ENCODE measurements at places on chromosomes 11 and 22.

- no peak for DNase-seq
These were observed 873.8 kb downstream of the BRD1 start for GRCh38 chr22:48953830-48954229.

GRCh38 chr11:103633819-103634590 lies 402.4 kb upstream of the DDI1 start:
- DNase-seq = no peak

DNA sequence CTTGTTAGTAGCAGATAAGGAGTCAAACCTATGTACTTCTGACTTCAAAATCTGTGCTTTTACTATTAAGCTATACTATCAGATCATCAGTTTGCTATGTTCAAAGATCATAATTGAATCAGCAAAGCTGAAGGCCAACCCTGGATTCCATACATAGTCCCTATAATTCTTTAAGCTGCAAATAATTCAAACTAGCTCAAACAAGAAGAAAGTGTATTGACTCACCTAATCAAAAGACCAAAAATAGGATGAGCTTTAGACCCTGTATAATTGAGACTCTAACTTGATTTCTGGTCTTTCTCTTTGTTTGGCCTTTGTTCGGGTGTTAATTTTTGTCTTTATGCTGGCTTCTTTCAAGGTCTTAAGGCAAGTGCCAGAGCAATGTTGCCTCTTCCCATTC lies 213.7 kb downstream of the CWF19L2 start:
- no peak for DNase-seq

DNA sequence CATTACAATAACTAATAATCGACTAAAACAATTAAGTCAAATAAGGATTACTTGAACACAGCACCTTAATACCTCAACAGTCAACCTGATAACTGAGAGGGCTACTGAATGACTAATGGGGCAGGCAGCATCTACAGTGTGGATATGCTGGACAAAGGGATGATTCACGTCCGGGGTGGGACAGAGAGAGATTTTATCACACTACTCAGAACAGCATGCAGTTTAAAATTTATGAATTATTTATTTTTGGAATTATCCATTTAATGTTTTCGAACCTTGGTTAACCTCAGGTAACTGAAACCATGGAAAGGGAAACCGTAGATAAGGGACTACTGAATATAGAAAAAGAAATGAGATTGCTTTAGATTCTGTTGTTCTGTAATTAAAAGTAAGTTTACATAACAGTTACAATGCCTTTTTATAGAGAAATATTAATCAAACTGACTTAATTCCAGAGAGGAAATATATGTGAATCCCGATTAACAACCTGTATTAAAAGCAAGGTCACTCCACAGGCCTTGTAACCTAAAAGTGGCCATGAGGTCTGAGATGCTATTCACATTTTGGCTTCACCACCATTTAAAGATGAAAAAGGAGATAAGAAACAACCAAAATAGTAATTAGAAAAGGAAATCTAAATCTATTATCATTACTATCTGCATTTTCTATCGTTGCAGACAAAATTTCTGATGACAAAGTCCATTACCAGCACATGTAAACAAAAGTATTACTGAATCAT lies 119.0 kb upstream of the TP53AIP1 start:
- peak; percentile 74 for DNase-seq

DNA sequence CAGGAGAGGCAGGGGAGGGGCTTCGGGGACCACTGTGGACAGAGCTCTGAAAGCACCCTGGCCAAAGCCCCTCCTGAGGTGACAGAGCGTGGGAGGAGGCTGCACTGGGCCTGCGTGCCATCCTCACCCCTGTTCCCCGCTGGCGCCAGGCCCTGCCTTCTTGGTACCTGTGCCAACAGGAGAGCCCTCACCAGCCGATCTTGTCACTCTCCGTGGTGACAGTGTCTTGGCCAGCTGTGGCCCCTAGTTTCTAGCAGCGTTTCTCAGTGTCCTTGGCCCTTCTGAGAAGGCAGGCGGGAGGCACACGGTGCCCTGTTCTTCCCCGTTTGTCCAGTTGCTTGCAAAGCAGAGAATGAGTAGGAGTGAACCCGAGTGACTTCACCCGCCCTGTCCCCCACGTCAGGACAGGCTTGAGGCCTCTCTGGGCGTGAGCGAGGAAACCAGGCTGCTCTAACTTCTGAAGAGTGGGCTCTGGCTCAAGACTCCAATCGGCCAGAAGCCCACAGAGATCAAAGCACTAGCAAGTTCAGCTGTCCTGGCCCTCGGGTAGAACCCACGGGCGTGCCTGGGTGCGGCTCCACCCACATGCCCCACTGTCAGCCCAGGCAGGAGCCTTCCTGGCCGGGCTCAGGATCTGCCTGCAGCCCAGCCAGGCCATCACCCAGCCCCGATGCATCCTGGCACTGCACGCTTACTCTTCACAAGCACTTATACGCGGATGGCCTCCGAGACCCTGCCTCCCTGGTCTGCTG lies 60.2 kb upstream of the EMID1 start:
- no peak for DNase-seq

GRCh38 chr22:41915035-41915785 lies at the start of gene SHISA8:
SHISA8 (minus strand) TSS chr22:41915074; CDS start chr22:41914667, 407 bp downstream.
- peak; percentile 41 for DNase-seq

DNA sequence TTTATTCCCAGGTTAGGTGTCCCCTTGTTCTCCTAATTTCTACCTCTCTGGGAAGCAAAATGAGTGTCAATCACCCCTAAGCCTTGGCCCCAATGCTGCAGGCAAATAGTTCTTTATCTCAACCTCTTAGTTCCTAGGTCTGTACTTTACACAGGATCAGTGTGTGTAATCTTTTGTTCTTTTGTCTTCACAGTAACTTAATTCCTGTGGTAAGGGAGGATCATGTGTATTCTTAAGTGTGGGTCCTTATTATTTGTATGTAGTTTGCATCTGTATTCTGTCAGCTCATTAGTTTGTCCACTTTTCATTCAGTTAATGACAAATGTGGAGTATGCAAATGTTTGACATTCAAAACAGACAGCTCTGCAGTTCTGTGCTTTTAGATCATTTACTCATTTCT lies 166.7 kb downstream of the FAT3 start:
- no peak for DNase-seq

DNA sequence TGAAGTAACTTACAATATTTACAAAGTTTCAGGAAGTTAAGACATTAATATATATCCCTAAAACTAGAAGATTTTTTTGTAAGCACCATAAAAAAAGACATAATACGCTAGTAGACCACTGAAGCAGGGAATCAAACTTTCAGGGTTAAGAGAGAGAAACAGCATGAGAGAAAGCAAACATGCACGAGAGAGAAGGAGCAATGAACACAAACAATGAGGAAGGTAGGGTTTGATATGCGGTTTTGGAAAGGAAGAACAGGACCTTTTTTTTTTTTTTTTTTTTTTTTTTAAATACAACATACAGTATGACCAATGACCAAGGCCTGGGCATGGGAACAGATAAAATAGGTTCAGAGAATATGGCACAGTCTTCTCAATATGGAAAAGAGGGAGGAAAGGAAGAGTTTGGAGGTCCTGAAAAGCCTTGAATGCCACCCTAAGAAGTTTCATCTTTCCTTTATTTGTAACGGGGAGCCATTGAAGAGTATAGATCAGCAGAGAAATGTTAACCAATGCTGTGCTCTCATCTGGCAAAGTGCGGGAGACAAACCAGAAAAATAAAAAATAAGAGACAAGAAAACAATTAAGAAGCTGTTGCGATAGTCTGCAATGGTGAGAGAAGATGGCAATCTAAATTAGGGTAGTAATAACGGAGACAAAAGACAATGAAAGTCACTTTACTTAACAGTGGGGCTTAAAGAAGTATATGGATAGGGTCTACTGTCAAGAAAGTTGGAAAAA lies 101.0 kb downstream of the USP35 start:
- DNase-seq = no peak

DNA sequence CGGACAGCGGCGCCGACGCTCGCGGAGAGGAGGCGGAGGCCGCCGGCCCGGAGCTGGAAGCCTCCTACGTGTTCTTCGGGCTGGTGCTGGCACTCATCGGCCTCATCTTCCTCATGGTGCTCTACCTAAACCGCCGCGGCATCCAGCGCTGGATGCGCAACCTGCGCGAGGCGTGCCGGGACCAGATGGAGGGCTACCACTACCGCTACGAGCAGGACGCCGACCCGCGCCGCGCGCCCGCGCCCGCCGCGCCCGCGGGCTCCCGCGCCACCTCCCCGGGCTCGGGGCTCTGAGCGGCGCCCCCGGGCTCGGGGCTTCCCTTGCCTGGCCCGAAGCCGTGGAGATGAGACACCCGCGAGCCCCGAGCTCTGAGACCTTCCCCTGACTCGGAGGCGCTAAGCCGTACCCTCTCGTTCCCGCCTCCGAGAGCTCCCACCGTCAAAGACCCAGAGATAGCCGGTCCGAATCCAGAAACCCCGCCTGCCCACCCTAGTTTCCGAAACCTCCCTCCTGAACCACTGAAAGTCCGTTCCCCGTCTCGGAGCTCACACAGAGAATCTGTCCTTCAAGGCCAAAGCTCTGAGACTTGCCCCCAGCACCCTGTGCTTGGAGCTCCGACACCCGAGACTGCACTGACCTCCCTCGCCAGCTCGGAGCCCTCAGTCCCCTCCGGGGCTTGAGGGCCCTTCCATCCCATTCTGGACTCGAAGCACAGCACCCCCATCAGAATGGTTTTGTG lies 1.5 kb downstream of the TPBGL start:
- no peak for DNase-seq

GRCh38 chr11:70174547-70175235 lies 28.4 kb upstream of the FADD start:
- no peak for DNase-seq

DNA sequence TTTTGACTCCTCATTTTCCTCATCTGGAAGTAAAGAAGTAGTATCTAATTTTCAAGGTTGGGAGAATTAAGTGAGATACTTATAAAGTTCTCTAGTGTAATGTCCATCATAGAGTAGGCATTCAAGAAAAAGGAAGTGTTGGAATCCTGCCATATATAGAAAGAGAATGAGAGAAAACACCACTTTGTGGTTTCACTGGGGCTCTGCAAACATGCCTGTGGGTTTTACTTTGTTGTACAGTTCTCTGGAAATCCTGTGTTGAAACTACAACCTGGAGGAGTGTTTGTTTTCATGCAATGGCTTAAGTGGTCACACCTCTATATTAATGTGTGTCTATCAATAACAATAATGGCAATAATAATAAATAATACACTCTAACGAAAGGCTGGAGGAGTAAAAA lies 741.7 kb downstream of the NELL1 start:
- no peak for DNase-seq

GRCh38 chr11:81647374-81647773 lies 1086.3 kb downstream of the FAM181B start:
- no peak for DNase-seq

DNA sequence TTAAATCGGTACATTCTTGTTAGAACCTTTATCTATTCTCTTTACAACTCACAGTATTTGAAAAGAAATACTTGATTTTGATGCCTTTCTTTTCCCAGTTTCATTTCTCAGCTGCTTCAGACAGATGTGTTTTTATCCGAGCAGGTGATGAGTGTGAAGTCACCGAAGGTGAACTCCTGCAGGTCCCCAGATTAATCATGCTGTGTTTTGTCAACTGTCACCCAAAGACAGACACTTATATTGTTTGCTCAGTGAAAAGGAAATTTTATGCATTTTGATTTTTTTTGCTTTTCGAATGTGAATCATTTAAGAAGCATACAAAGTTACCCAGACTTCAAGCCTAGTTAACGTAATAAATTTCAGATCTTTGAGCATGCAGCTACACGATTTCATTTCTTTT lies 7.8 kb upstream of the TMPRSS13 start:
- DNase-seq = no peak

GRCh38 chr22:36153501-36154422 lies 6.8 kb downstream of the APOL3 start:
- no peak for DNase-seq

GRCh38 chr11:56558574-56558973 lies 15.5 kb upstream of the OR5M11 start:
- DNase-seq = no peak
